ENCODE measurements at places on chromosomes 4 and X.

GRCh38 chr4:138114434-138114833, 127.7 kb downstream of the SLC7A11 start:
- no peak for DNase-seq

- no peak for DNase-seq
Measured at GRCh38 chr4:184280591-184281071, 63.0 kb upstream of the ENPP6 start.

DNA sequence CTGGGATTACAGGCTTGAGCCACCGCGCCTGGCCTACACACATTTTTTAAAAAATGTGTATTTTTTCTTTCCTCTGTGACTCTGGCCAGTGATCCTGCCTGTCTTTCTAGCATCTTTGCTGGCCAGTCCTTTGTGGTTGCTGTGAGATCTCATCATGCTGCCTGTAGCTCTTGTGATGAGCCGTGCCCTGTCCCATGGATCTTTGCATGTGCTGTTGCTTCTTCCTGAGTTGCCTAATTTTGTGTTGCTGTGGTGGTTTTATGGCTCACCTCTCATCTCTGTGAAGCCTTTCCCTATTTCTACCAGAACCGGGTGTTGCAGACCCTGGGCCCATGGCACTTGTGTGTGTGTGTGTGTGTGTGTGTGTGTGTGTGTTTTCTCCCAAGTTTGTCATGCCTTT, 8.3 kb downstream of the NSD2 start:
- no peak for DNase-seq

GRCh38 chrX:119690921-119691716, 1.8 kb downstream of the SEPTIN6 start:
- no peak for DNase-seq

GRCh38 chrX:110167952-110168451, 149.9 kb downstream of the AMMECR1 start:
- peak; percentile 19 for DNase-seq

GRCh38 chr4:5635826-5636195, 72.5 kb downstream of the EVC2 start:
- DNase-seq = no peak

DNA sequence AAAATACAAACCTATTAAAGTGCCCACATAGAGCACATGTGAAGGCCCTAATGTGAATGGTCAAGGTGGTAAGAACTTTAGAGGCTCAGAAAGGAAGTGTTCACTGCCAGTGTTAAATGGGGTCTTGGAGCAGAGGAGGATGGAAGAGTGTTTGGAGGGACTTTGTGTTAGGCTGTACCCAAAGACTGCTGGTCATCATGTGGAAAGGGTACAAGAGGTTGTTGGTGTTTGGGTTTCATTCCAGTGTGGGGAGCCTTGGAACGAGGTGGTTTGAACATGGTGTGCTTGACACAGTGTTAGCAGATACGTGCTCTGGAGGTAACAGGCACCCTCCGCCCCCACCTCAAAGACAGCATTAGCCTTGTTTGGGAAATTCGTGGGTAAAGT, 73.1 kb downstream of the RAPGEF2 start:
- no peak for DNase-seq

GRCh38 chr4:164056426-164057142, 562.1 kb downstream of the TMA16 start:
- DNase-seq = no peak

- DNase-seq = no peak
Measured at GRCh38 chr4:122787940-122788339, 38.7 kb upstream of the FGF2 start.

GRCh38 chrX:85573801-85574200, 194.3 kb upstream of the POF1B start:
- no peak for DNase-seq

DNA sequence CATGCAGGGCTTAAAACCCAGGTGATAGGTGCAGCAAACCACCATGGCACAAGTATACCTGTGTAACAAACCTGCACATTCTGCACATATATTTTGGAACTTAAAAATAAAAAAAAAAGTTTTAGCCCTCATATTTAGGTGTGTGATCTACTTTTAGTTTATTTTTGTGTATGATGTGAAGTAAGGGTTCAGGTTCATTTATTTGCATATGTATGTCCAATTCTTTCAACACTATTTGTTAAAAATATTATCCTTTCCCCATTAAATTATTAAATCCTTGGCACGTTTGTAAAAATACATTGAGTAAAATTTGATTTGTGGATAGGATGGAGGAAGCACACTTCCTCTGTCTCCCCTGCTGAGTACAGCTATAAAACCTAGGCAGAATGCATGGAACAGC, 12.9 kb downstream of the RAB39B start:
- DNase-seq = no peak

DNA sequence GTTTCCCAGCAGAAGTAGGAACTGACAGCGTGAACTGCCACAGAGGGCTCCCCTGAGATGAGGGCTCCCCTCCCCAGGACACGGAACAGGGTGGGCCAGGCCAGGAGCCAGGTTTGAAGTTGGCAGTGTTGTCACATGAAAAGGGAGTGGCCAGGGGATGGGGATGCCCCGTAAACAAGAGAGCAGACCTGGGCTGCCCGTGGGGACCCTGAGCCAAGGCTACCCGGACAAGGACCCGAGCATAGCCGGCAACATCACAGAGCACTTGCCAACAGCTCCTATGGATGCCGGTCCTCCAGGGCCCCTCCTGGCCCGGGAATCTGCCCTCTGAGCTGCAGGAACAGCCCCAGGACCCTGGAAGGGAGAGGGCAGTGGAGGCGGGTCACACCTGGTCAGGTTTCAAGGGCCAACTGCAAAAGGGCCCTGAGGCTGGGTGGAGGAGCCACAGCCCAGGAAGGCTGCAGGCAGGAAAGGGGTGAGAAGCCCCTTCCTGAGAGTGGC, 102.1 kb downstream of the CPZ start:
- DNase-seq = no peak

DNA sequence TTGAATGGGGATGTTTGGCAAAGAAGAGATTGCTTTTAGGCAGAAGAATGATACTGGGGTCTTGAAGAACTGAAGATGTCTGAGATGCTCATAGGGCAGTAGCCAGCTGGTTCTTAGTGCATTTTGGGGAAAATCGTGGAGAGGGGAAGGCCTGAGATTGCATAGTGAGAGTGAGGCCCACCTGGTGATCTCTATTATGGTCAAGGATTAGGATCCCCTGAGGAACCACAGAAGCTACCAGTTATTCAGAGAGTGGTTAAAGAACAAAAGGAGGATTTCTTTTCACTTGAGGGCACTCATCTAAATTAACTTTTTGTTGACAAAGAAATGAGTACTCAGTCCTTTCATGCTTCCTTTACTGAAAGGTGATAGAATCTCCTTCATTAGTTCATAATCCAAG, 271.3 kb upstream of the HAND2 start:
- no peak for DNase-seq

GRCh38 chrX:1601768-1602085, 10.3 kb downstream of the AKAP17A start:
- no peak for DNase-seq

GRCh38 chr4:176034499-176034898, 31.1 kb upstream of the WDR17 start:
- DNase-seq = no peak

- no peak for DNase-seq
Measured at GRCh38 chr4:57220172-57220571, 110.0 kb upstream of the IGFBP7 start.

- DNase-seq = no peak
Measured at GRCh38 chrX:13158911-13159310, 114.5 kb upstream of the FAM9C start.

DNA sequence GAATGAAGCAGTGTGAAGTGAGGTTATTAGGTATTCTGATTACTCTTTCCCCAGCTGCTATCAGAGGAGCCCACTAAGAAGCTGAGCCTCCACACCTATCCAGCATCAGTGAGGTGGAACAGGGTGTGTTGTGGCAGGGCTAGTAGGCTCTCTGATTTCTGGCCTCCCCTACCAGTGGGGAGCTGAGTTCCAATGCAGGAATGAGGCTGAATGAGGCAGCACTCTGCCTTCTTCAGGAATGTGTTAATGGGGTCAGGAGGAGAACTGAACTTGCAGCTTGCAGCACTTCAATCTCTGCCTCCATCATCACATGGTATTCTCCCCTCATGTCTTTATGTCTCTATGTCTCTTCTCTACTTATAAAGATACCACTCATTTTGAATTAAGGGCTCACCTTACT, 26.9 kb downstream of the SOX3 start:
- DNase-seq = no peak

DNA sequence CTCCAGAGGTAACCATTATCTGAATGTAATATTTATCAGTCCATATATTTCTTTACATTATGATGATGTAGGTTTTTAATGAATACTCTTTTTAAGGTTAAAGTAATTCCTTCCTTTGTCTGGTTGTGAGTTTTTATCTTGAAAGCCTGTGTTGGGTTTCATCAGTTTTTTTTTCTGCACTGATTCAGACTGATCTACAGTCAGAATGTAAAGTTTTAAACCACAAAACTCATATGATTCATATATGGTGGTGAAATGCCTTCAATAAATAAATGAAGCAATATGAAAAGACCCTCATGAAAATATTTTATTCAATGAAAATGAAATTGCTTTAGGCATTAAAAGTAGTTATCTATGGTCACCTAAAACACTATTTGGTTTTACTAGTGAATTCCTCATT, 47.1 kb downstream of the SORBS2 start:
- DNase-seq = no peak

- DNase-seq = no peak
Measured at GRCh38 chr4:81062001-81062400, 31.5 kb downstream of the BMP3 start.

GRCh38 chrX:6910218-6910617, 237.3 kb upstream of the STS start:
- DNase-seq = no peak

DNA sequence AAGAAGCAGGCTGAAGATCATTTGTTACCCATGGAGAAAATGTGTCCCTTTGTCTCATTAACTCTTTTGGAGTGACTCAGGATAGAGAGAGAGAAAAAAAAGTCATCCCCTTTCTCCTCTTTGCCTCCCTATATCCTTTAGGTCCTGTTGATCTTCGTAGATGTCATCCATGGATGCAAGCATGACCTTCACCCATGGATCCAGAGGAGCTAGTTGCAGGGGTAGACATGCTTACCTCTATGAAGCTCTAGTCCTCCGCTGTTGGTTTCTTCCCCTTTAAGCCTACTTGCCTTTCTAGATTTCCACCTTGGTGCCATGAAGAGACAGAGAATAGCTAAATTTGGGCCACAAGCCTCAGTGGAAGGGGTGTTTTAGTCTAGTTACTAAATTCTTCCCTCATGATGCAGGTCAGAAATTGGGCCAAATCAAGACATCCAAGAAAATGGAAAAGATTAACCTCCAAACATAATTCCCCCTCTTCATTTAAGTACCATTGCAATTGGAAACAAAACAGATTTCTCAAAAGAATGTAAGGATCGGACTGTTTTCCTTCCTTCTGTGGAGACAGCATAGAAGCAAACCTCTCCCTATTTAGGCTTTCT, 178.4 kb downstream of the TECRL start:
- DNase-seq = no peak

DNA sequence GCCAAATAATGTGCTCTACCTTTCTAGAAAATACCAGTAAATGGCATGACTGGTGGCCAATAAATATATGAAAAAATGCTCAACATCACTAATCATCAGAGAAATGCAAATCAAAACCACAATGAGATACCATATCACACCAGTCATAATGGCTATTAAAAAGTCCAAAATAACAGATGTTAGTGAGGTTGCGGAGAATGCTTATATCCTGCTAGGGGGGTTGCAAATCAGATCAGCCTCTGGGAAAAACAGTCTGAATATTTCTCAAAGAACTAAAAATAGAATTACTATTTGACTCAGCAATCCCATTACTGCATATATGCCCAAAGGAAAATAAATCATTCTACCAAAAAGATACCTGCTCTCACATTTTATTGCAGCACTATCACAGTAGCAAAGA, 115.1 kb downstream of the RASGEF1B start:
- no peak for DNase-seq

DNA sequence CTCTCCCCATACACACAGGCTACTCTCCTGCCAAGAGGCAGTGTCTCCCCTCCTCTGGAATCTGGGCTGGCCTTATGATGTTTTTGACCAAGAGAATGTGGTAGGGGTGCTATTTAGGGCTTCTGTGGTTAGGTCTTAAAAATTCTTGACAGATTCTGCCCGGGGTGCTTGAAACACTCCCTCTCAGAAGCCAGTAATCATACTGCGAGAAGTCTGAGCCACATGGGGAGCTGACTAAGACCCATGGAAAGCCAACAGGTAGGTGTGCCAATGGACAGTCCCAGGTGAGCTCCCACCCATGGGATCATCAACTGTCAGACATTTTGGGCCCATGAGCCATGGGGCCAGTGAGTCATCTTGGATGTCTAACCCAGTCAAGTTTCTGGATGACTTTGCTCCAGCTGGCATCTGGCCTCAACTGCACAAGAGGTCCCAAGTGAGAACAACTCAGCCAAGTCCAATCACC, 315.7 kb downstream of the FBXW7 start:
- no peak for DNase-seq

DNA sequence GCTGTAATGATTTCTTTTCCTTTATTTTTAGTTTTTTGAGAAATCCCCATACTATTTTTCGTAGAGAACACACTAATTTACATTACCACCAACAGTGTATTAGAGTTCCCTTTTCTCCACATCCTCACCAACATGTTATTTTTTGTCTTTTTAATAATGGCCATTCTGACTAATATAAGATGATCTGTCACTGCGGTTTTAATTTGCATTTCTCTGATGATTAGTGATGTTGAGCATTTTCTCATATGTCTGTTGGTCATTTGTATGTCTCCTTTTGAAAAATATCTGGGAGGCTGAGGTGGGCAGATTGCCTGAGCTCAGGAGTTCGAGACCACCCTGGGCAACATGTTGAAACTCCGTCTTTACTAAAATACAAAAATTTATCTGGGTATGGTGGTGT, 30.2 kb downstream of the SPINK2 start:
- DNase-seq = no peak

DNA sequence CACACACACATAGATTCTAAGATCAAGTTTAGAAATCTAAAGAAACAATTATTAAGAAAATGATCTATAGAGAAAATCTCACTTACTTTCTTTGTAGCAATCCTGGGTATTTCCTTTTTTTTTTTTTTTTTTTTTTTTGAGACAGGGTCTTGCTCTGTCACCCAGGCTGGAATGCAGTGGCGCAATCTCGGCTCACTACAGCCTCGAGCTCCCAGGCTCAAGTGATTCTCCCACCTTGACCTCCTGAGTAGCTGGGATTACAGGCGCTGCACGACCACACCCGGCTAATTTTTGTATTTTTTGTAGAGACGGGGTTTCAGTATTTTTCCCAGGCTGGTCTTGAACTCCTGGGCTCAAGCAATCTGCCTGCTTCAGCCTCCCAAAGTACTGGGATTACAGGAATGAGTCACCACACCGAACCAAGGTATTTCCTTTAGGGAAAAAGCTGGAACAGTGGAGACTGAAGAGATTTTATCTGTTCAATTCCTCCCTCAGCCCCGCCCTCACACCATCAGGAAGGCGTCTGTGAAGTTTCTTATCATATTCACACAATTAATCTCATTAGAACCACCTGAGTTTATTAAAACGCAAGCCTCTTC, at the start of gene TRIML2:
Gene TRIML2 (minus strand): TSS at position 447 of the 599 bp plus-strand sequence. CDS start 4,235 bp downstream, outside the sequence.
- DNase-seq = no peak

DNA sequence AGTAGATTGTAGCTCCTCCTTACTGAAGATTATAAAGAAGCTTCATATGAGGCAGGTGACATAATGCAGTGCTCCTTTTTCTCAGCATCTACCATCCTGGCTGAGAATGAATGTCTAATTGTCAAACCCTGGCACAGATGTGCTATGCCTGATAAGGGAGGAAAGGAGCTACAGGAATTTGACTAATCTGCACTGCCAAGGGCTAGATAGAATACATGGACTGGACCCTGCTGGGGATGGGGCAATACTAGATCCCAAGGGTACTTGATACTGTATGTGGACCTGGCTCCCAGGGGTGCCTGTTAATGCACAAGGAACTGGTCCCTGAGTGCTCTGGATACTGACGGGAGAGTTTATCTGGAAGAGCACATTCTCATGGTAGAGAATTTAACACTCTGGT, 362.2 kb upstream of the EMCN start:
- DNase-seq = no peak
